ENCODE measurements at places on chromosomes 2 and 18.

GRCh38 chr2:55268288-55268906, 634 bp downstream of the MTIF2 start:
- no peak for DNase-seq

DNA sequence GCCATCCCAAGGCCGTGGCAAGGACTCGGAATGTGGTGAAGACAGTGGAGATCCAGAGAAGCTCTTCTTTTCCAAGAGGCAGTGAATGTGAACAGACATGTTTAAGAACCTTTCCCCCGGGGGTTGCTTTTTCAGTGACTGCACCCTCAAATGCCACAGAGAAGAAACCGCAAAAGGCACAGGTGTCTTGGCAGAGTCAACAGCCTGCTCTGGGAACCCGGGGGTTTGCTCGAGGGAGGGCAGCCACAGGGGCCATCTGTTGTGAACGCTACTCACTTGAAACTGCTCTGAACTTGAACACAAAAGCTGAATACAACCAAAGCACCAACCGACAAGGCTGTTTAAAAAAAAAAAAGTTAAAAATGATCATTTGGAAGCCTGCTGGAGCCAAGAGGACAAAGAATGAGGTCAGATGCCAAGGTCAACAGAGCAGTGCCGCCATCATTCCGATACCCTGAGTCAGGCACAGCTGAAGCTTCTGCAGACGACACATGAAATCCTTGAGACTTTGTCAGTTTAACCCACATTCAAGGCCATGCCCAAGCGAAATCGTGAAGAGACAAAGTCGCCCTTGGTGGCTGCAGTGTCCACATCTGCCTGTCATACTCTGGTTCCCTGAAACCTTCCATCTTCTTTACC, 47.4 kb downstream of the PSMG2 start:
- no peak for DNase-seq

DNA sequence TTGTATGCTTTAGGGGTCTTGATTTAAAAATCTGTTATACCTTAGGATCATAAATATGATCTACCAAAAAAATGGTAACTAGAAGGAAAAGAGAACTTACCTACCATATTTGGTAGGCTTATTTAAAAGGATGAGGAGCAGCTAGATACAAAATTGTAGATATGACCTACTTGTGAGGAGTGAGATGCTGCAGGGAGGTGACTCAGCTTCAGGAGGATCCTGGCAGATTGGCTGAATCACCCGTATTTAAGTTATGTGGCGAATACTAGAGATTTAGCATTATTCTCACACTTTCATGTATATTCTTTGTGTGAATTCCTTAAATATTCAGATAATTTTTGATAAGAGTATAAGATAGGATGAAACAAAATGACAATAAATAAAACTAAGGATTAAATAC, 657.3 kb upstream of the LINC00305 start:
- no peak for DNase-seq

- no peak for DNase-seq
These were observed 39.2 kb downstream of the MYO7B start for GRCh38 chr2:127574656-127575055.

- no peak for DNase-seq
These were observed 34.4 kb upstream of the RTN4 start for GRCh38 chr2:55084641-55085040.

DNA sequence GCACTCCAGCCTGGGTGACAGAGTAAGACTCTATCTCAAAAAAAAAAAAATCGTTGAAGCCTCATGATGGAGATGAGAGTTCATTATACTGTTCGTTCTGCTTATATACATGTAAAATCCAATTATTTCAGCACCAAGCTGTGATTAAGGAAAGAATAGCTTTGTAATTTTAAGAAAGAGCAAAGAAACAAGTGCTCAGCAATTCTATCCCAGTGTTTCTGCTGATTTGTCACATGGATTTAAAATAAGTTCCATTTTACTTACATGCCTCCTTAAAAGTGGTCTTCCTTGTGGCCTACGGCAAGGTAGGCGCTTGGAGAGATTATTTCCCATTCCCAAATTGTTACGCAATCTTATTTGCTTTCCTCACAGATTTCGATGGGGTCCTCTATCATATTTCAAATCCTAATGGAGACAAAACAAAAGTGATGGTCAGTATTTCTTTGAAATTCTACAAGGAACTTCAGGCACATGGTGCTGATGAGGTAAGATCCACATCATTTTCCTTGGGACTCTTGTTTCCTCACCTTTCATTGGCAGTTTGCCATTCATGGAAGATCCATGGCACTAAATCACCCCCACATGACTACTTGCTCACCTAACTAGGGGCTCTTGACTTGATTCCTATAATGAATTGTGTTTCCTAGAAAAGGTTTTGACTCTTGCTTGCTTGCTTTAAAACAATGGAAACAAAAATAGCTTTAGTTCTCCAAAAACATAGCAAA, 11.5 kb downstream of the ARPC2 start:
- no peak for DNase-seq

GRCh38 chr2:176189681-176190641, 1.5 kb downstream of the HOXD1 start:
- peak; percentile 31 for DNase-seq

DNA sequence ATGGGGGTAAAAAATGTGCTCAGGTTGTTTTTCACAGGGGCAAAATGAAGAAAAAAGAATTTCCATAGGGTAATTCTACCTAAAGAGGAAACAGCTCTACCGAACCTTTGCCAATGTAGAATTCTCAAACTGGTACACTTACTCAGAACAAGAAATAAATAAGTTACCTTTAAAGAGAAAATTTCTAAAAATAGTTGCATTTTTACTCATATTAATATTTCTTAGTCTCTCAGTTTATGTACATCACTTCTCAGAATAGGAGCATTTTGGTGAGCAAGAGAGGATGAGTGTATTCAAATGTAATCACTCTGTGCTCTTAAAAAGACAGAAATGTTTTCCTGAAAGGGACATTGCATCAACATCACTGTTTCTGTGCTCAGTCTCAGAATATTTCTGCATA, 574.7 kb upstream of the SLC8A1 start:
- no peak for DNase-seq

GRCh38 chr2:44965684-44966083, 24.2 kb downstream of the SIX3 start:
- no peak for DNase-seq

- no peak for DNase-seq
These were observed 3.6 kb upstream of the ECEL1 start for GRCh38 chr2:232491139-232491780.

- no peak for DNase-seq
These were observed at the start of gene COL6A3 for GRCh38 chr2:237413777-237414661. Gene COL6A3, minus strand, starts transcription at chr2:237414164. Its CDS starts 17,347 bp downstream, at chr2:237396817.

GRCh38 chr2:179239195-179239594, 25.4 kb downstream of the SESTD1 start:
- peak; percentile 39 for DNase-seq

DNA sequence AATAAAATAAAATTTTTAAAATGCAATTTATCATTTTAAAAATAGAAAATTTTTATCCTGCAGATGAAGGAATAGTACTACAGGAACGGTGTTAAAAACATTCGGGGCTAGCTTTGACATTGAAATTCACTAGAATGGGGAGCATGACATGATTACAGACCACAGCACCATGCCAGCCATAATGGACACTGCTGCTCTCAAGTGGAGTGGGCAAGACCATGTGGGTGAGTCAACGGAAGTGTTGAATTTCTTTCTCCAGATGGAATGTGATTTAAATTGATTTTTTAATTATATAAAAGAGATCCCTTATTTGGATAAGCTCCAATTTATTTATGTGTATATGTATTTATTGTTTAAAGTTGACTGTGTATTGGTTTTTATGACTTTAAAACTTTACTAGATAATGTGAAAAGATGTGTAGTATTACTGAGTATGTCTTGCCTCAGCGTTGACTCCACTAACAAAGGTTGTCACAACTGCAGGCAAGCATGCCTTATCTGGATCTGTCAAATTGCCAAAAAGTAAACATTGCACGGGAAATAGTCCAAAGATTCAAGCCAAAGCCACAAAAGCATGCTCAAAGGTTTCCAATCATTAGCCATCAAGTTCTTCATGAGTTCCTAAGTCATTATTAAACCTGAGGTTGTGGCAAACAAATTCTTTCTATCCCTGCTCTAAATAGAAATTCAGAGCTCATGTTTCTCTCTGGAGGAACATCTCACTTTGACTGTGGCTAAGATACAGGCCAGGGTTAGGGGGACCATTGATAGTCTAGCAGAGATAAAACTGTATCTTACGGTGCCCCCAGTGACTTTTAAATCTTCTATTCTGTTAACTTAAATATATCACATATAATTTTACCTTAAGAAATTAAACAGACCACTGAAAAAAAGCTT, 536.9 kb downstream of the TMX3 start:
- peak; percentile 85 for DNase-seq

- peak; percentile 38 for DNase-seq
These were observed 17.7 kb downstream of the MPP4 start for GRCh38 chr2:201680743-201681142.

- no peak for DNase-seq
These were observed 49.7 kb upstream of the CD28 start for GRCh38 chr2:203656522-203657287.

- no peak for DNase-seq
These were observed 49.5 kb upstream of the BCL11A start for GRCh38 chr2:60602828-60603532.

DNA sequence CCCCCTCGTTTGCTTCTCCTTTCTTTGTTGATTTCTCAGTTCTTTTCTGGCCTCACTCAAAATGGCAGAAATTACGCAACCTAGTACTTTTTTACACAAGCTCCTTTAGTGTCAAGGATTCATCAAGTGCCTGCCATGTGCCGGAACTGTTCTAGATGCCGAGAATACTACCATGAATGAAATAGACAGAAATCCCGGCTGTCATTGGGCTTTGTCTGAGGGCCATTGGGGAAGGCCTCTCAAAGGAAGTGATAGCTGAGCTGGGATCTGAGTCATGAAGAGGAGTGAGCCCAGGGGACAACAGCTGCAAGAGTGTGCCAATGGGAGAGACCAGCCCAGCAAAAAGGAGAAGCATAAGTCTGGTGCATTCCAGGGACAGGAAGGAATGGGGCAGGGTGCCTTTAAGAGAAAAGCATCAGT, 34.3 kb upstream of the PPP1CB start:
- peak; percentile 49 for DNase-seq

- DNase-seq: no peak
These were observed 363.5 kb downstream of the CBLN2 start for GRCh38 chr18:72180689-72181088.

- peak; percentile 69 for DNase-seq
These were observed 222.3 kb downstream of the SH3RF3 start for GRCh38 chr2:109351164-109351756.

- DNase-seq: no peak
These were observed 5.0 kb upstream of the MRPL19 start for GRCh38 chr2:75641587-75641986.
